Liver (tissue), 10 donors: ENCODE measurements at places on chromosomes 1 and 21. TPM values are rescaled to one million over a fixed set of nuclear protein-coding genes. Genes with fewer than 3 reads are reported as not detected.

The AIRE gene
- not detected for polyA plus RNA-seq

GRCh38 chr1:223531742-223532341 is 133.7 kb downstream of the CAPN8 start:
- DNase-seq, result peak; percentile 52

DNA sequence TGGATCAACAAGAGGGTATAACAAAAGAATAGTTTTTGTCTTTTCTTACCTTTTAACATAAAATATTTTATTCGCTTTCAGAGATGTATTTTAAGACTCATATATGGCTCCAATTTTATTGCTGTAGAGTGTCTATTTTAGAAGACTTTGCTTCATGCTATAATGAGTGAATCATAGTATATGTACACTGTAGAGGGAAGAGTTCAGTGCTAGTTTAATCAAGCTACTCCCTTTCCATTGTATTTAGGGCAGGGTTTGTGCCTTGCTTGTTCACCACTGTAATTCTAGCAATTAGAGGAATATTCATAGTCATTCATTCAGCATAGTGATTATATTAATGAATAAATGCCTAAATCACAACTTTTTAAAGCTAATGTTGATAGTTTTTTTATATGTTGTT is 78.8 kb downstream of the CEP350 start:
- no peak for DNase-seq

GRCh38 chr1:10444795-10445397 is 4.9 kb upstream of the CORT start:
- DNase-seq, result no peak

GRCh38 chr21:40146216-40146837 is 279.1 kb downstream of the PCP4 start:
- DNase-seq, result no peak

DNA sequence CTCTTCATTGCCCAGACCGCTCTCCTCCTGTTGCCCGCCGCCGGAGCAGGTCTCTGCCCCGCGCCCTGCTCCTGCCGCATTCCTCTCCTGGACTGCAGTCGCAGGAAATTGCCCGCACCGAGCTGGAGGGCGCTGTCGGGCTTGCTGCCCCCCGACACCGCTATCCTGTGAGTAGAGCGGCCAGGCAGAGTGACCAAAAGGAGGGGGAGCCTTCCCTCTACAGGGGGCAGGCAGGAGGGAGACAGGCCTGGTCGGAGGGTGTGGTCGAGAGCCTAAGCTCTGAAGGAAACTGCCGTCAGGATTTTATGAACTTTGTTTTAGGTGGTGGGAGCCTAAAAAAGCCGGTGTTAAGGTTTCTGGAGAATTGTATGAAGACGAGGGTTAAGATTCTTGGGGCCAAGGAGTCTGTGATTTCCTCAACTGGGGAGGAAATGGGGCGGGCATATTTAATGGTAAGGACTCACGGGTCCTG is 517 bp downstream of the LRIG2 start:
- DNase-seq, result no peak

DNA sequence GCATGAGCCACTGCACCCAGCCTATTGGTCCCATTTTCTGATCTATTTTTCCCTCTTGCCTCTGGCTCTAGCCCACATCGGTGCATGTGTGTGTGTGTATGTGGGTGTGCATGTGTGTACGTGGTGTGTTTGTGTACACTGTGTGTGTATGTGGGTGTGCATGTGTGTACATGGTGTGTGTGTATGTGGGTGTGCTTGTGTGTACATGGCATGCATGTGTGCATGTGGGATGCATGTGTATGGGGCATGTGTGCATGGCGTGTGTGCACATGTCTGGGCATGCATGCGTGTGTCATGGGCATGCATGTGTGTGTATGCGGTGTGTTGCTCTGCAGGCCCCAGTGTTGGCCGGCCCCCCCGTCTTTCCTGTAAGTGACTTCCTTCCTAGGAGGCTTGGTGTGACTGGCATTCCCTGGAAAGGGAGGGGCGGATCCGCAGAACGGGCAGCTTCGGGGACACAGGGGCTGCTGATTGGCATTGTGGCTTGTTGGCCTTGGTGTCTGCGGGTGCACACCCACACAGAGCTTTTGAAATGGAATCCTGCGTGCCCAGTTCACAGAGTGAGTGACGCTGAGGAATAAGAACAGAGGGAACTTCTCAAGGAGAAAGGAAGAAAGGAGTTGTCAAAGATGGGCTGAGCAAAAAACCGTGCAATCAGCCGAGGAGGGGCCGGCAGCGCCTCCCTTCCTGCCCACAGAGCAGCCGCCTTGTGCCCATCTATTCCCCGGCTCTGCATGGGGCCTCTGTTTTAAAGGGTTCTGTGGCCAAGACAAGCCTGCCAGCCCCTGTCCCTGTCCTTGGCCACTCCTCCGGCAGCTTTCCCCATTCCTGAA is 8.0 kb downstream of the PDXK start:
- no peak for DNase-seq

DNA sequence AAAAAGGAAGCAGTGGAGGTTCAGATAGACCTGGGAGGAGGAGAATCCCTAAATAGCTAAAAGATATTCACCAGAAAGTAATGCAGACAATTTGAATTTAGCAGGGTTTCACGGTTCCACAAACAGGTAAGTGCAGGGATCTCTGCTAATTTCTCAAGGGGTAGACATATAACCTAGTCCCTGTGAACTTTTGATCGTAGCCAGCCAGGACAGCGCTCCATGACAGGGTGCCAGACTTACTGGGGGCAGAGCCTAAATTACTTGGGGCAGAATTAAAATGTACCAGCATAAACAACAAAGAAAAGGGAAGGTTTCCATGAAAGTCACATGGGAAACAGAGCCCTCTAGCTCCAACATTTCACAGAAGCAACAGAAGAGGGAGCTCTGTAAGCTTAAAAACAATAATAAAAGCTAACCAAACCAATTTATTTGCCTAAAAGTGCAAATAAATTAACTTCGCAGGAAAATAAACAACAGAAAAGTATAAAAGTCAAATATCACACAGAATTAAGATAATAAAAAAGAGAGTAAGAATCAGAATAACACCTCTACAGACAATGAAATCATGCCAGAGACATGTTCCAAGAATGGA is 198.3 kb downstream of the DUSP10 start:
- no peak for DNase-seq
